Myocyte (in vitro differentiated cells): ENCODE measurements at places on chromosomes 12 and 14. TPM values are rescaled to one million over a fixed set of nuclear protein-coding genes. Genes with fewer than 3 reads are reported as not detected.

DNA sequence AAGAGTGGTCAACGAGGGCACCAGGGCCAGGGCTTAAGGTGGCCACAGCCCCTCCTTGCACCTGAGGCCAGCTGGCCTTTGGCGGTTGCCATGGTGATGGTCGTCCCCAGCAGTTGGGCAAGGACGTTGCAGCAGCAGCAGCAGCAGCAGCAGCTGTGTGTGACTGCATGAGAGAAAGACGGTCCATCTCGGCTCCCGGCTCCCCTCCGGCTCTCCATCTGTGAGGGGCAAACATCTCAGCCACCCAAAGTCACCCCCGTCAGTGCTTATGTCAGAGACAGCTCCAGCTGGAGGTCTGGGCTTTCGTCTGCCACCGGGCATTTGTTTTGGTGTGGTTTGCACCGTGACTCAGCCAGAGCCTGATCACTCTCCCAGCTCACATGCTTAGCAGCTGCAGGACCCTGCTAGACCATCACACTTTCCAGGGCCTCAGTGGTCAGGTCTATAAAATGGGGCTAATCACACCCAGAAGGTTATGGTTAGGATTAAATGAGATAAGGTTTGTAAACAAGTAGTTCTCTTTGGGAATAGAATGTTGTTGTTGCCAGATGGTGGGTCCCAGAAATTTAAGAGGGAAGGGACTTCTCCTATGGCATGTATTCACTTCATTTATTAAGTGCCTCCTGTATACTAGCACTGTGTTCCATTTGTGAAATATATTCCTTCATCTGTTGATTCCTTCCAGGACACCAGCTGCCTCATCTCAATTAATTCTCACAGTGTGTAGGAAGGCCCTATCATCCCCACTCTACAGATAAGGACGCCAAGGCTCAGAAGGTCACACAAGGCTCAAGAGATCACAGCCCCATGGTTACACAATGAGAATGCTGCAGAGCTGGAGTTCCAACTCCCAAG is 212.6 kb upstream of the LHX5 start:
- peak; percentile 40 for DNase-seq

GRCh38 chr14:38128640-38129039 is 79.1 kb upstream of the SSTR1 start:
- DNase-seq: no peak

- no peak for DNase-seq
Measured at GRCh38 chr12:56334490-56334793, 642 bp upstream of the PAN2 start.

DNA sequence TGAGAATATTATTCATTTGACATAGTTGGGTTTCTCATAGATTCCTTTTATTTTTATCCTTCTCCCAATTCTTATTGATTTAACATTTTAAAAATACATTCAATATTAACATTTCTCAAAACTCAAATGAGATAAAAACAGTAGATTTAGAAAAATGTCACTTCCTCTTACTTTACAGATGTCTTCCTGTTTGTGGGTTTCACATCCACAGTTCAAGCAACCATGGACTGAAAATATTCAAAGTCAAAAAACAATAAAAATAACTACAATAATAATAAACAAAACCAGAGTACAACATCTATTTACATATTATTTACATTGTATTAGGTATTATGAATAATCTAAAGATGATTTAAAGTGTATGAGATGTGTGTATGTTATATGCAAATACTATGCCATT is 111.3 kb upstream of the SLC16A7 start:
- DNase-seq: no peak

Gene LIN7A
- total RNA-seq: 0.21 and 0.26 TPM in 2 replicates
